ENCODE measurements at places on chromosomes 5 and 9.

- DNase-seq = peak; percentile 78
Measured at GRCh38 chr5:116652196-116652729, 77.6 kb upstream of the SEMA6A start.

GRCh38 chr9:112896131-112896530 is 5.5 kb upstream of the SLC46A2 start:
- DNase-seq = no peak

- peak; percentile 44 for DNase-seq
Measured at GRCh38 chr9:89137542-89138462, 40.8 kb downstream of the SHC3 start.

- DNase-seq = no peak
Measured at GRCh38 chr9:134069480-134070399, 1.9 kb upstream of the BRD3 start.

DNA sequence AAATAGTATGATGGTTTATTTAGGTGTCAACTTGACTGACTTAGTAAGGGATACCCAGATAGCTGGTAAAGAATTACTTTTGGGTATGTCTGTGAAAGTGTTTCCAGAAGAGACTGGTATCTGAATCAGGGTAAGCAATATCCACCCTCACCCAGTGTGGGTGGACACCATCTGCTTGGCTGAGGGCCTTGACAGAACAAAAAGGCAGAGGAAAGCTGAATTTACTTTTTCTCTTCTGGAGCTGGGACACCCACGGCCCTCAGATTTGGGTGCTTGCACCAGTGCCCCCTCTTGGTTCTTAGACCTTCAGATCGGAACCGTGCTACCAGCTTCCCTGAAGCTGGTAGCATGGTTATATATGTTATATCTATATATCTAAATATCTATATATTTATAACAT is 489.5 kb upstream of the MPDZ start:
- no peak for DNase-seq

DNA sequence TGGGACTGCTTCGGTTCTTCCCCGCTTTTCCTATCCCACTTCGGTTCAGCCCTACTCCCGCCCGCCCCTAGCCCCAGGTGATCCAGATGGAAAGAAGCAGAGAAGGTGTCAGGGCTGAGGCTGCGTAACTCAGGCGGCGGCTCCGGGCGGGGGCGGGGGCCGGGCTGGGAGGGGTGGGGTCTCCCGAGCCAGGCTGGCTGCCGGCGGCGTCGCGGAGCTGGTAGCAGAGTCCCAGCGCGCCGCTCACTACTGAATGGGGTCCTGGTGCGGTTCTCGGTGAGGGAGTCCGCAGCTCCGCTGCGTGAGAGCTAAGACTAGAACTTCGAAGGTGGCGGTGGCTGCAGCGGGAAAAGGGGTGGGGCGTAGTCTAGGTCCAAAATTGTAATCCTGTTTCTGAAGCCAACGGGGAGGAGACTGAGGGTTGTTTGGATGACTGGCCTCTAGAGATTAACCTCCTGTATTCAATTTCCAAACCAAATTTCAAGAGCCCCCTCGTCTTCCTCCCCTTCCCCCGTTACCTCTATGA is 1.4 kb downstream of the PRR16 start:
- peak; percentile 57 for DNase-seq

DNA sequence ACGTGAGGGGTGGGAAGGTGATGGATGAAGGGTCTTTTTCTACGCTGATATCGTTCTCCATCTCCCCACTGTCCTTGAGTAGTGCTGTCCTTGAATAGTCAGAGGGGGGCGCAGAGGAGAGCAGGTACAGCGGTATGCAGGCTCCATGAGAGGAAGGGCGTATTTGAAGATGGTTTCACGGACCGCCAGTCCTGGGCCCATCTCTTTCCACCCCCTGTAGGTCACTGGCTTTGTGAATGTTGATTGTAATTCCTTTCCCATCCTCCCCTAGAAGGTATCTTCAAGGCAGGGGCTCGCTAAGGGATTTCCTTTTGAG is 40.8 kb upstream of the DAB2IP start:
- DNase-seq = no peak

GRCh38 chr5:18036531-18036930 is 402.3 kb downstream of the TAF11L14 start:
- no peak for DNase-seq

GRCh38 chr5:89268460-89268859 is 385.5 kb upstream of the MEF2C start:
- DNase-seq = no peak

All from femur (tissue), 1 donor.